Fibroblast of the aortic adventitia (primary cell): ENCODE measurements at places on chromosomes 12 and 14.
A peak's percentile ranks its signal among the peaks of the same experiment; 100 is the strongest.

- no peak for DNase-seq
Measured at GRCh38 chr12:111602348-111602747, 3.2 kb upstream of the ATXN2 start.

DNA sequence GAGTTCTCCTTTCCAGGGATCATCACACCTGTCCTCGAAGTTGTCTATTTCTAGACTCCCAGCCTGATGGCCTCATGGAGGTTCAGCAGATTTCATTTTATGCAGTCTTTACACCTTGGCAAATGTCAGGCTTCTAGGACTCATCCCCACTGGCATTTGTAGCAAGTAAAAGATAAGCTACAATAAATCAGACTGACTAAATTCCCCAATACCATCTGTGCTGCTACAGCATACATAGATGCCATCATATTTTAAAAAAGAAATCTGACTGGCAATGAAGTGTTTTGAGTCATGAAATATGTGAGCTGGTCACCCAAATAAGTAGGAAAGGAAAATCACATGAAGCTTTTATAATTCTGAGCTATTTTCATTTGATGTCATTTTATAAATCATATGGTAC, 55.3 kb downstream of the KCNC2 start:
- DNase-seq, result no peak

GRCh38 chr12:45670346-45671065, 59.0 kb upstream of the ARID2 start:
- no peak for DNase-seq

DNA sequence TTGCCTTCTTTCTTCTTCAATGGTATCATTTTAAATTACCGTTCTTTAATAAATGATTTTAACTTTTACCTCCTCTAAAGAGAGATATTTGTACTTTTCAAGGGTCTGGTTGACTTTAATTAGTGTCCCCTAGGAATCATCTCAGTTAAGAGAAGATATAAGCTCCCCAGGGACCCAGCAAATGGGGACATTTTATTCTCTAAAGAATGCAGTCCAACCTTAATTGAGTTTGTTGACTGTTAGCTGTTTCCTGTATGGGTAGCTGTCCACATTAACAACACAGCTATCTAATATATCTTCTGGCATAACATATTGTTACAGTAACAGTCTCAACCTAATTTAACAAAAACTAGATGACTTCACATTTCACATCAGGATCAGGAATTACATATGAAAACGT, 241.6 kb upstream of the NPAS3 start:
- DNase-seq, result no peak

- DNase-seq, result no peak
Measured at GRCh38 chr14:35242599-35243311, 49.4 kb upstream of the PSMA6 start.

DNA sequence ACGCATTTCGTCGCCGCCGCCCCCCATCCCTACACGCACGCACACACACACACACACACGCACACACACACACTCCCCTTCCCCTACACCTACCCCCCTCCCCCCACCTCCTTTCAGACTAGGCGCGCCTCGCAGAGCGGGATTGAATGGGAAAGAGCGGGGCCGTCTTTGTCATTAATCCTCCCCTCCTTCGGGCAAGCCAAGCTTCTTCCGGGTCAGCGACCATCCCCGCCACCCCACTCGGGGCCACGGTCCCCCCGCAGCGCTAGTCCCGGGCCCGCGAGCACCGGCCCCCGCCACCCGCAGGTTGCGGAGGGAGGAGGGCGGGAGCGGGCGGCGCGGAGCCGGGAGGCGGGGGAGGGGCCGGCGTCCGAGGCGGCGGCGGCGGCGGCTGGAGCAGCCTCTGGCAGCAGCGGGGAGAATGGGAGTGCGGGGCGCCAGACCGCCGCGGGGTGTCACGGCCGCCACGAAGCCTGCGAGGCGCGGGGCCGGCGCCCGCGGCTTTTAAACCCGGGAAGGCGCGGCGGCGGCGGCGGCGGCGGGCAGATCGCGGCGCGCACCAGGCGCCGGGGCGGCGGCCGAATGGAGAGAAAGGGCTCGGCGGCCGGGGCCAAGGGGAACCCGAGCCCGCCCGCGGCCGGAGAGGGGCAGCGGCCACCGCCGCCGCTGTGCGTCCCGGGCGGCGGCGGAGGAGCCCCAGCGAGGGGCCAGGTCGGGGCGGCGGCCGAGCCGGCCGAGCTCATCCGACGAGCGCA, at the start of gene TTC9:
Gene TTC9 (plus strand): TSS at position 369 of the 755 bp plus-strand sequence. CDS start 214 bp downstream, at position 583.
- no peak for DNase-seq

- DNase-seq, result peak; percentile 50
Measured at GRCh38 chr14:89564286-89564957, 147.4 kb upstream of the FOXN3 start.

DNA sequence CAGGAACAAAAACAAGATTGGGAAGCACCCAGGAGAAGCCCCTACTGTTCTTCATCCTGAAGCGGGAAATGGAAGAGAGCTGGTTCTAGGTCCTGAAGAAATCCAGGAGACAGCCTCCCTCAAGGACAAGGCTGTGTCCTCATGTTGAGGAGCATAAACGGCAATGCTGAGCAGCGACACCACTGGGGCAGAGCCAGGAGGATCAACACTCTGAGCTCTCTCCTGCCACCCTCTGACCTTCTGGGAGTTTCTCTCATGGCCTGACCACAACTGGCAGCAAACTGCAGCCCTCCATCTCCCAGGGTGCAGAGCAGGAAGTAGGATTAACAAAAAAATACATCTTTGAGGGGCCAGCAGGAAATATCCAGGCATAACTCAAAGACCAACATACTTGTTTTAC, 1292.2 kb upstream of the TMEM132C start:
- DNase-seq, result no peak

DNA sequence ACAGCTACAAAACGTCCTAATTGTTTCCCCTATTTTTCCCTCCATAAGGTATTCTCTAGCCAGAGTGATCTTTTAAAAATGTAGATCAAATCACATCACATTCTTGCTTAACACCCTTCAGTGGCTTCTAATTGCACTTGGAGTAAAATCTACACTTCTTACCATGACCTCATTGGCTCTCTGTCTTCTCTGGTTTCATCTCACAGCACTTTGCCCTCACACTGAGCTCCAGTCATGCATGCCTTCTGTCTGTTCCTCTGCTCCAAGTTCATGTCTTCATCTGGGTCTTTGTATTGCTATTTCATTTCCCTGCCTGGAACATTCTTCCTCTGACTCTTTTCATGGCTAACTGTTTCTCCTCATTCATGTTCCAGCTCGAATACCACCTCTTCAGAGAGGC, 220.4 kb upstream of the GARIN6 start:
- no peak for DNase-seq

GRCh38 chr14:79712302-79712950, 498.9 kb downstream of the DIO2 start:
- DNase-seq, result no peak

GRCh38 chr14:31949709-31950108, 127.4 kb upstream of the ARHGAP5 start:
- DNase-seq, result no peak

GRCh38 chr14:62711351-62712023, 333.8 kb downstream of the KCNH5 start:
- DNase-seq, result no peak

DNA sequence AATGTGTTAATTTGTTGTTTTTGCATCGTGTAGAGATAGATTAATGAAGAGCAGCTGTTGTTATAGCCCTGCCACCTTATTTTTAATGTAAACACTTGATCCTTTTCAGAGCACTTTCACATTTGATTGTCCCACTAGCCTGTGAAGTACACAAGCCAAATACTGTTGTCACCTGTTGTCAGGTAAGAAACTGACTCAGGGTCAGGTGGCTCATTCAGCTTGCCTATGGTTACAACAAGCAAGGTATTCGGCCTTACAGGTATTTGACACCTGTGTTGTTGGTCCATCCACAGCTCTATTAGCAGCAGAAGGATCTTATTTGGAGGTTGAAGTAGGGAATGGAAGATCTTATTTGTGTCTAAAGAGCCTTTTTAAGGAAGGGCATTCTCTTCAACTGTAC, 108.9 kb downstream of the GPR135 start:
- no peak for DNase-seq

GRCh38 chr12:69712826-69713225, 13.7 kb upstream of the BEST3 start:
- DNase-seq, result no peak

- DNase-seq, result no peak
Measured at GRCh38 chr12:69649529-69649928, 38.8 kb upstream of the LRRC10 start.

GRCh38 chr14:55341781-55342180, 69.8 kb downstream of the ATG14 start:
- DNase-seq, result no peak

DNA sequence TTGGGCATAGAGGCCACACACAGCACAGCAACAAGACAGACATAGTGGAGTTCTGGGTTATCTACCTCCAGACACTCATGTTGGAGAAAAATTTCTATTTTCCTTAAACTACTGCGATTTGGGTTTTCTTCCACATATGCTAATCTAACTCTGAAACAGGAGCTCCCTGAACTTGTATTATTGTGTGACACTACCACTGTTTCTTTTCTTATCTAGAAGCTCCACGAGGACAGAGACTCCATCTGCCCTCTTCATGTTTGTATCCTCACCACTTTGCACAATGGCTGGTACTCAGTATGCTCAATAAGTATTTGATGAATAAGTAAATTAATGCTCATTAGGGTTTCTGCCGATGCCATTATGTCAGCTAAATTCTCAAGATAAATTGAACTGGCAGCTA, 218.6 kb downstream of the PAX9 start:
- no peak for DNase-seq

DNA sequence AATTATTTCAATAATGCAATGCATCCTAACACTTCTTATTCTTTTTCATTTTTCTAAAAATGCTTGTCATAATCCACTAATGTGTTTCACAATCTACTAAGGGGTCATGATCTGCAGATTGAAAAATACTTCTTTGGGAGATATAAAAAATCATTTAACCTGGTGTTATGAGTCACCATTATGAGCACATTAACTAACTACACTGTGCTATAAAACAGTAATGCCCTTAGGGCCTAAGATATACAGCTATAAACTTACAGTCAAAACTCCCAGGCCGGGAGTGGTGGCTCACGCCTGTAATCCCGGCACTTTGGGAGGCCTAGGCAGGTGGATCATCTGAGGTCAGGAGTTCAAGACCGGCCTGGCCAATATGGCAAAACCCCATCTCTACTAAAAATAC, 14.2 kb downstream of the ATXN2 start:
- no peak for DNase-seq

DNA sequence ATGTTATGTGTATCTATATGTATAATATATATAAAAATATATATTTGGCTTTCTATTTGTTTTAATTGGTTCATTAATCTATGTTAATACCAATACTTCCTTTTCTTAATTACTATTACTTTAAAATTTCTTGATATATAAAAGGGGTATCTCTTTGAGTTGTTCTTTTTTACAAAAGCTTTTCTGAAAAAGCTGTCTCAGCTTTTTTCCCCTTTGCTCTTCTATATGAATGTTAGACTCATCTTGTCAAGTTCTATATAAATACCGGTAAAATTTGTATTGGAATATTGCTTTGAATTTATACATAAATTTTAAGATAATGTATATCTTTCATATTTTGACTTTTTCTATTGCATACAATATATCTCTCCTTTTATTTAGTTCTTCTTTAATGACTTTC, 139.8 kb upstream of the FOXG1 start:
- no peak for DNase-seq

DNA sequence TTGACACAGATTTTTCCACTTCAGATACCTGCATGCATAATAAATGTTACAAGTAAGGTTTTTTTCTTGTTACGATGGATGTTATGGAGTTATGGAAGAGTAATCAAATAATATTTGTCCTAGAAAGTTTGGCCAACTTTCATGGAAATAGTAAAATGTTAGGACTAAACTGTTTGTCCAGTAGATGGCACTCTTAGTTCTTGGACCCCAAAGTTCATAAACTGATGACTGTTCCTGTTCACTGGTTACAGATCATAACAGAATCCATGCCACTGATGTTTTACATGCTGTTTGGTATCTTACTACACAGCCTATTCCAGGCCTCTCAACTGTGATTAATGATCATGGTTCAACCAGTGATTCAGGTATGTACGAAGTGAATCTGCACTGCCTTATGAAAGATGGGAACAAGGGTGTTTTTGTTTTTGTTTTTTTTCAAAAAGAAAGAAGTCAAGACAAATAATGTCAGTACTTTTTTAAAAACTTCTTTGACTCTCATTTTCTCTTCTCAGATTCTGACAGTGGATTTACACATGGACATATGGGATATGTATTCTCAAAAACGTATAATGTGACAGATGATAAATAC, 48.8 kb upstream of the SLCO1C1 start:
- peak; percentile 74 for DNase-seq

DNA sequence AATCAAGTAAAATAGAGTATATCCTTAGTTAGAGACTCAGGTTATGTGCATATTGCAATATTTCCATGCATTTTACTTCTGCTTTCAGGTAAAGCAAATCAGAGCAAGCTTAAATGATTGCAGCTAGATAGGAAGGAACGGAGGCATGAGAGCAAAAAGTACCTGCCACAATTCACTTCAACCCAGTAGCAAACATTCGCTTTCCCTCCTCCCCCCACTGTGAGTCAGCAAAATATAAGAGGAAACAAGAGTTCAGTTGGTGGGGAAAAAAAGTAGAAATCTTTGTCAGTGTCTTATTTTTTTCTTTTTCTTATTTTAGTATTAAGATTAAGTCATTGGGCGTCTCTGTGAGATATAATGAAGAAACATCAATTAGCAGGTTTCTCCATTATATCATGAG, 475.4 kb downstream of the NPAS3 start:
- DNase-seq, result no peak

DNA sequence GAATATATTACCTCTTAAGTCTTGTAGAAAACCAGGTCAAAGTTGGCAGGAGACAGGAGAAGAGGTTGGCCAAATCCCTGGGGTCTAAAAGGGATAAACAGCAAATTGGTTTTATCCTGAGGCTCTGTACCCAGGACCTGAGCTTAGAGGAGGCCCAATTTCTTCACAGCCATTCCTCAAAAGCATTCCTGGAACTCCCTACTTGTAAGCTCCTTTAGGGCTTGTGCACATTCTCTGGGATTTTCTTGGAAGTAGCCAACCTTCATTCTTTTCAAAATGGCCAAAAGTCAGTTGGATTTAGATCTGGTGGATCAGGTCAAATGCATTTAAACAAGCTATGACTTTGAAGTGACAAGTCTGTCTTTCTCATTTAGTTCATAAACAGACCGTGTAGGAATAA, 152.1 kb upstream of the PLXNC1 start:
- no peak for DNase-seq

- DNase-seq, result no peak
Measured at GRCh38 chr12:92504594-92504981, 198.2 kb upstream of the PLEKHG7 start.

DNA sequence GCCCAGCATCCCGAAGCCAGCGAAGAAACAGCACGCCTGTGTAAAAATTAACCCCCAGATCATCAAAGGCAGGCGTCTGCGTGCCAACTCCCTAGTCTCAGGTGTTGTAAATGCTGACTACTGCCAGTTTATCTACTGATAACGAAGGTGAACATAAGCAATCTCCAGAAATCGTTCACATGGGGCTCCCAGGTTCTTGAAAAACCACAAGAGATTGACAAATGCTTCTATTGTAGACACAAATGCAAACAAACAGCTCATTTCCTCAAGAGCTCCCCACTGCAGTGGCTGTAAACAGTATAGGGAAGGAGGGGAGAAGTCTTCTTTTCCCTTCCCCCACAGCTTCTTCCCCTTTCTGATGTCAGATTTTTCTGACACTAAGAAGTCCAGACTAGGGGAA, 5.3 kb upstream of the PLEKHG3 start:
- no peak for DNase-seq
